Effector memory CD4-positive, alpha-beta T cell (primary cell): ENCODE measurements at places on chromosomes 13 and 19.

DNA sequence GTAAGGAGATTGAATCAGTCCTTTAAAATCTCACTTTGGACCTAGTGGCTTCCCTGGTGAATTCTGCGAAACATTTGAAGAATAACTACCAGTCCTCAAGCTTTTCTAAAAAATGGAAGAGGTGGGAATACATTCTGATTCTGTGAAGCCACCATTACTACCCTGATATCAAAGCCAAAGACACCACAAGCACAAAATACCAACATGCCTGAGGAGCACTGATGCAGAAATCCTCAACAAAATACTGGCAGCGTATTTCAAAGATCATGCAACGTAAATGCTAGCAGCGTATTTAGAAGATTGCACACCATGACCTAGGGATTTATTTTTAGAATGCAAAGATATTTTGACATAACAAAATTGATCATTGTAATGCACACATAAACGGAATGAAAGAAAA lies 14.4 kb downstream of the ATP4B start:
- DNase-seq: no peak

- no peak for DNase-seq
These were observed 106.4 kb upstream of the UBL3 start for GRCh38 chr13:29956853-29957252.

- no peak for DNase-seq
These were observed 14.3 kb downstream of the PTH2 start for GRCh38 chr19:49408816-49409440.

GRCh38 chr13:95382411-95382810 lies 81.2 kb upstream of the ABCC4 start:
- DNase-seq: no peak

GRCh38 chr13:51630288-51630615 lies 46.0 kb downstream of the WDFY2 start:
- no peak for DNase-seq

- no peak for DNase-seq
These were observed 17.0 kb downstream of the KL start for GRCh38 chr13:33033051-33033812.

GRCh38 chr19:35442091-35442490 lies 6.0 kb upstream of the FFAR2 start:
- no peak for DNase-seq

DNA sequence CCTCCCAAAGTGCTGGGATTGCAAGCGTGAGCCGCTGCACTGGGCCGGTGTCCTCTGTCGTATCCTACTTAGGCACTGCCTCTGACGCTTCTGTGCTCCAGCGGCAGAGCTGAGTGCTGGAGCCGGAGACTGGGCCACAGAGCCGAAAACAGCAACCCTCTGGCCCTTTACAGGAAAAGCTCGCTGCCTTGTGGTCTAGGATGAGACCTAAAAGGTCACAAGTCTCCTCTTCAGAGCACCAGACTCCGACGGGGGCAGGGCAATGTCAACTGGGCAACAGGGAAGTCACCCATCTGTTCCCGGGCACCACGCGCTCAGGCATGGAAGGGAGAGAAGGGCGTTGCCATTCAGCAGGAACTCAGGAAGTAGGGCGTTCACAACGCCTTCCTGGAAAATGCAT lies 91.7 kb downstream of the GADD45B start:
- DNase-seq: no peak

- no peak for DNase-seq
These were observed 65.4 kb upstream of the WDFY2 start for GRCh38 chr13:51518827-51519226.

DNA sequence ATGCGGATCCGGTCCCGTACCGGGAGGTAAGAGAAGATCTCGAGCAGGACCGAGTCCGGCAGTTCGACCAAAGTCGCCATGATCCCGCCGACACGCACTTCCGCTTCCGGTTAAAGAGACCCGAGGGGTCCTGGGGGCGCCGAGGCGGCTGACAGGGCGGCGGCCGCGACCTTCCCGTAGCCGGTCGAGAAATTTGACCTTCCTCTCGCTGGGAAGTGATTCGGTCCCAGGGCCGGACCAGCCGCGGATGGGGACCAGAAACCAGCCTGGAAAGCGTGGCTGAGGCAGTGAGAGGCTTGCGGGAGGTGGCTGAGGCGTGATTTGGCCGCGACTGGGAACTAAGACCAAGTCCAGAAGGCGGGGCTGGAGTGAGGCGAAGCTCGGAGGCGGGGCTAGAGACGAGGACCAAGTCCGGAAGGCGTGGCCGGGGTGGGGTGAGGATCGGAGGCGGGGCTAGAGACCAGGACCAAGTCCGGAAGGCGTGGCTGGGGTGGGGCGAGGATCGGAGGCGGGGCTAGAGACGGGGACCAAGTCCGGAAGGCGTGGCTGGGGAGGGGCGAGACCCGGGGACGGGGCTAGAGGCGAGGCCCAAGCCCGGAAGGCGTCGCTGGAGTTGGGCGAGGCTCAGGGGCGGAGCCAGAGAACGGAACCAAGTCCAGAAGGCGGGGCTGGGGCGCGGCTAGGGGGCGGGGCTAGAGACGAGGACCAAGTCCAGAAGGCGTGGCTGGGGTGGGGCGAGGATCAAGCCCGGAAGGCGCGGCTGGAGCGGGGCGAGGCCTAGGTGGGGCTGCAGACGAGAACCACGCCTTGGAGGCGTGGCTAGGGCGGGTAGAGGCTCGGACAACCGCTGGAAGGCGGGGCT lies at the start of gene FBXL12:
TSS of gene FBXL12 (minus strand) at position 346 of the 862 bp plus-strand sequence. CDS start at position 80, 266 bp downstream.
- DNase-seq: peak; percentile 100

GRCh38 chr13:21326155-21327031 lies 132.7 kb downstream of the ZDHHC20 start:
- DNase-seq: no peak

GRCh38 chr13:86992251-86992650 lies 678.9 kb upstream of the SLITRK5 start:
- no peak for DNase-seq

DNA sequence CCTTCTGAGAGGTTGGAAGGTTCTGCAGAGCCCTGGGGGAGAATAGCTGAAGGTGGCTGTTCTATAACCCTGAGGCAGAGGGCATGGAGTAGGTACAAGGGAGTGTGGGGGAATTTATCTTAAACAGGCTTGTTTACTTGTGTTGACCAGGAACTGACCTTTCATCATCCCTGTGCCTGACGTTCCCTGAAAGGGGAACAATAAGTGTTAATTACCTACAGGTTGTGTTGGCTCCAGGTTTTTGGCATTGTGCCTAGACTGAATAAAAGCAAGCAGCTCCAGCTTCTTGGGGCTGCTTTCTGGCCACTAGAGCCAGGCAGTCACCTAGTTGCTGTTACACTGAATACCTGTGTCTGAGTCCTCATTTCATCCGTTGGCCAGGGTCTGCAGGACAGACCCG lies 60.0 kb downstream of the ZNF627 start:
- no peak for DNase-seq

DNA sequence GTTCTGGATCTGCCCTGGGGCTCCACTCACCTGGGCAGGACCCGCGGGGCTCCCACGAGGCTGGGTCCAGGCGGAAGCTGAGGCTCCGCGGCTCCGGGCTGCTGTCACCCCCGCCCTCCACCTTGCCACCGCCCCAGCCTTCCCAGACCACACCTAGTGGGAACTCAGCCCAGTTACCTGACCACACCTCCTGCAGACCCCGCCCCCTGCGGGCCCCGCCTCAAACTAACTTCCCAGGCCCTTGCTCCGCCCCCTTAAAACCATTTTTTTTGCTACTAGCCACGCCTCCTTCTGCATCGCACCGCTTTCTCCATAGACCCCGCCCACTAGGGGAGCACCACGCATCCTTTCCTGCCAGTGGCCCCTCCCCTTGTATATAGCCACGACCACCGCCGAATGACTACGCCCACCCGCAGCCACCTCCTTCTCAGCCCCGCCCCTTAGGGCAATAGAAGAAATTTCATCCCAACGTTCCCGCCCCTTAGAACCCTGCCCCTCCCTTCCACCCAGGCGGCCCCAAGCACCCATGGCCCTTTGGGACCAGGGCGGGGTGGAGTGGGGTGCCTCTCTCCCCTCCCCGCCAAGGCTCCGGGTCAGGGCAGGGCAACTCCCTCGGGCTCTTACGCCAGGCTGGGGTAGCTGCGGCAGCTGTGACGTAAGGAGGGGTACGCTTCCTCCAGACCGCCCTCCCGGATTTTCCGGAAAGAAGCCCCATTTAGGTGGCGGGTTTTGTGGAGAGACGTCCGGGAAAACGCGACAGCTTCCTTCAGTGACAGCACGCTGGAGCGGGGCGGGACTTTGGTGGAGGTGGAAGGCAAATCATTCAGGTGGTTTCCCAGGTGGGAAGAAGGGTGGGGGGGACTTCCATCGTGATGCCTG lies at the start of gene SH2D3A:
TSS of gene SH2D3A (minus strand) at position 79 of the 879 bp plus-strand sequence. CDS start 3,687 bp downstream, outside the sequence.
- peak; percentile 96 for DNase-seq

GRCh38 chr19:2507109-2507508 lies 31.2 kb downstream of the GADD45B start:
- DNase-seq: no peak

DNA sequence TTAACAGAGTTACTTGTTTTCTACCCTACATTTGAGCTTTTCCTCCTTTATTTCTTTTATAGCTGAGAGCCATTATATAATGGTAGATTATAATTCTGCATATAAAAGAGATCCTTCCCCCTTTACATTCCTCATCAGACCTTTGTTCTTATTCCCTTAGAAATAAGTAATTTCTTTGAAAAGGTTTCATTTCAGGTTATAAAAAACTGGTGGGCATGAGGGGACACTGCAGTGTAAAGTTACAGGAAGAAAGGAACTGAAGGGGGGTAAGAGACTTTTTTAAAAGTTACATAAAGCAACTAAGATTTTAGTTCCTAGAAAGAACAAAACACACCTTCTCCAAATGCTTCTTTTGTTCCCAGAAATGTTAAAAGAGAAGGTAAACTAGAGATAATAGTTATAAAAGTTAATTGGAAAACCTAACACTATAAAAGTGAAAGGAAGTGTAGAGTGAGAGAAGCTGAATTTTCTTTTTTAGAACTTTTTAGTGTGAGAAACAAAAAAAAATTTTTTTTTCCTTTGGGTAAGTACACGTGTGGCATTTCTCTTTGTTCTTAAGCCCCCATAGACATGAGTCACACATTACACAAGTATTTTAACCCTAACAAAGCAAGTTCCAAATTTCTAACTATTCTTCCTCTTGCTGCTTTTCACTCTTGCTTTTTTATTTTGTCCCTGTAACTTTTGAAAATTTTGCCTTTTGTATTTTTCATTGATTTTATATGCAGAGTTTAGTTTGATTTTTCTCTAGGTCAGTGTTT lies 106.4 kb upstream of the MLNR start:
- DNase-seq: no peak

- no peak for DNase-seq
These were observed 320.1 kb downstream of the DACH1 start for GRCh38 chr13:71546881-71547280.

DNA sequence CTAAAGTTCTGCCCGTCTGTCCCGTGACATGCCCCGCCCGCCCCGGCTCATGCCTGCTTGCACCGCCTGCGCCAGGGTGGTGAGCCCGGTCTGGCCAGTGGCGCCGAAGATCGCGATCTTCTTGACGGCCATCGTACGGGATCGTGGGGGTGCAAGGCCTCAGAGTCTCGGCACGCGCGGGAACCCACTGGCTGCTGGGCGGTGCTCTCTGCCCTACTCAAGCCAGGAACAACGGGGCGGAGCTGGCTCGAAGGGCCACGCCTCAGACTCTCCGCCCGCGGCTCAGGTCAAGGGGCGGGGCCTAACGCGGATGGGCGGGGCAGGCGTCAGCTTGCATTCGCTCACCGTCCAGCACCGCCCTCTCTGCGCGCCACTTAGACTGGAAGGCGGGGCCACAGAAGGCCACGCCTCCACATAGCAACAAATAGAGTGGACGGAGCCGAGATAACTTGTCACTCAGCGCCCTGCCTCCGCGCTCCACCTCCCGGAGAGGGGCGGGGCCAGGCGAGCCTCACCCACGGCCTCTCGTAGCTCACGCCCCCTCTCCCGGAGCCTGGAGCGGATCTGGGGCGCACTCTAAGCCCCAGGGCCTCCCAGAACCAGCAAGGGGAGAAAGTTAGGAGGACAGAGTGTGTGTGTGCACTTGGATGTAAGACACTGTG lies at the start of gene BLVRB:
TSS of gene BLVRB (minus strand) at position 189 of the 662 bp plus-strand sequence. CDS start at position 132, 57 bp downstream.
- DNase-seq: peak; percentile 99

DNA sequence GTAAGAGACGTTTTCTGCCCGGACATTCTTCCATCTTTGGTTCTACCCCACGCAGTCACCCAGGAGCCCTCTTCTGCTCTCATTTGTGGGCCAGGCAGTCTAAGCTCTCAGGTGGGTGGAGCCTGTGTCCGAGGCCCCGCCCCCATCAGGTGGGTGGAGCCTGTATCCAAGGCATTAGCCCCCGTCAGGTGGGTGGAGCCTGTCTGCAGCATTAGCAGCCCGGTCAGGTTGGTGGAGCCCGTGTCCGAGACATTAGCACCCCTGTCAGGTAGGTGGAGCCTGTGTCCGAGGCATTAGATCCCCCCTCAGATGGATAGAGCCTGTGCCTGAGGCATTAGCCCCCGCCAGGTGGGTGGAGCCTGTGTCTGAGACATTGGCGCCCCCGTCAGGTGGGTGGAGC lies 45.5 kb upstream of the C13orf46 start:
- peak; percentile 12 for DNase-seq
